ENCODE measurements at places on chromosomes 12 and 14.

- peak; percentile 33 for DNase-seq
Observed at GRCh38 chr12:32390572-32391219, 8.7 kb upstream of the FGD4 start.

DNA sequence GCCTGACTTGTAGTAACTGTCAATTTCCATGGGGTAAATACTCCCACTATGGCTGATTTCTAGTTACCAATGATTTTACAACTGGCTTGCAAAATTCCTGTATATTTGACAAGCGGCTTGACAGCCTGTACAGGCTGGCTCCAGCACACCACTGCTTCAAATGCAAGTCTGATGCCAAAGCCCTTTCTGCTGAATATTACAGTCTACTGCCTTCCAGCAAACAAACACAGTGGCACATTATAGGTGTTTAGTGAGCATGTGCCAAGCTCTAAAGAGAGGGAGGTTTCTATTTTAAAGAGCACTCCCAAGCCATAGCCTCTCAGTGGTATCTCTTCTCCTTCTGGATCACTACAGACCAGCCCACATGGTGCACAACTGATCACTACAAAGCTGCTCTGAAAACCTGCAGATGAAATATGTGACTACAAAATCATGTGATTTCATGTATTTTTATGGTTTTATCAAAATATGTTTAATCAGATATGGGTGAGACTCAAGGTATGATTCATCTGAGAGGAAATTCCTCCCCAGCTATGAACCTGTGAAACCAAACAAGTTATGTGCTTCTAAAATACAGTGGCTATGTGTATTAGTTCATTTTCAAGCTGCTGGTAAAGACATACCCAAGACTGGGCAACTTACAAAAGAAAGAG is 101.5 kb downstream of the RPAP3 start:
- DNase-seq: no peak

DNA sequence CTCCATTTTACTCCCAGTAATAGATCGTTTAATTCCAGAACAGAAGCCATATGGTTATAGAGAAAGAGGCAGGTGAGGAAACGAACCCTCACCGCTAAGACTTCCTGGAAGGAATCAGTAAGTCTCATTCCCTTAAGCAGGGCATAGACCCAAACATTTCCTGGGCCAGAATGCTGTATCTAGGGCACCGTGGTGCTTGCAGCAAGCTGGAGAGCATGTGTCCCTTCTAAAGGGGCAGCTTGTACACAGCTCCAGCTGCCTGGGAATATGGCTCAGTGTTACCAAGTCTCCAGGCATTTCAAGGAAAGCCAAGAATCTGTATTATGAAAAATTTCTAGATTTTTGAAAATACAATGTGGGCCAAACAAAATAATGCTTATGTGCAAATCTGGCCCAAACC is 73.4 kb downstream of the PPM1H start:
- no peak for DNase-seq

DNA sequence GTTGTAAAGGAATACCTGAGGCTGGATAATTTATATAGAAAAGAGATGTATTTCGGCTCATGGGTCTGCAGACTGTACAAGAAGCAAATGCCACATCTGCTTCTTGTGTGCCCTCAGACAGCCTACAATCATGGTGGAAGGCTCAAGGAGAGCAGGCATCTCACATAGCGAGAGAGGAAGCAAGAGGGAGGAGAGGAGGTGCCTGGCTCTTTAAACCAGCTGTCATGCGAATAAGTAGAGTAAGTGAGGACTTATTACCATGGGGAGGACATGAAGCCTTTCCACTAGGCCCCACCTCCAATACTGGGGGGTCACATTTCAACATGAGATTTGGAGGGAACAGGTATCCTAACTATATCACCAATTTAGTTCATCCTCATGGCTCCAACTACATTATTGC is 118.7 kb downstream of the ACSS3 start:
- DNase-seq: no peak

DNA sequence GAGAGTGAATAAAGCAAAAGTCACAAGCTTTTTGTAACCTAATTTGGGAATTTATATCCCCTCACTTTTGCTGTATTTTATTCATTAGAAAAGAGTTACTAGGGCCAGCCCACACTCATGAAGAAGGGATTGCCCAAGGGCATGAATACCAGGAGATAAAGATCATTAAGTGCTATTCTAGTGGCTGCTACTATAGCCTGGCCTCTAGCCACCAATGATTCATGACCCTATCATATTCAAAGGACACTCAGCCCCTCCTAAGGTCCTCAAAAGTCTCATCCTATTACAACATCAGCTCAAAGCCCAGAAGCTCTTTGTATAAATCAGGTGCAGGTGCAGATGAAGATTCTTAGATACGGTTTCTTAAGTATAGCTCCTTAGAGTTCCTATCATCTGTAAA is 518.1 kb downstream of the TRHDE start:
- DNase-seq: no peak

DNA sequence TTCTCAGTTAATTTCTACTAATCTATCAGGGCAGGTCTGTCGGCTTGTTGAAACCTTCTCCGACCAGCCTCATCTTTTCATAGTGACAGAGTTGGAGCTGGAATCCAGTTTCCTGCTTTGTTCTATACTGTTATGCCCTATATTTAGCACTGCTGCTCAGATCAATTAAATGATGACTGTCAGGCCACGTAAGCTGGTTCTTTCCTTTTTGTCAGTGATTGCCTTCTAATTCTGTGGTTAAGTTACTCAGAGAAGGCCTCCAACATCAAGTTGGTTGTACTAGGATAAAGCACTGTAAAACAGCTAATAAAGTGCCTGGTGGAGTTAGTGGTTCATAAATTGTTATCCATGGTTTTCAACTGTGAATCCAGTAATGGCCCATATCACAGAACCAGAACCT is 22.6 kb downstream of the DERA start:
- DNase-seq: no peak

DNA sequence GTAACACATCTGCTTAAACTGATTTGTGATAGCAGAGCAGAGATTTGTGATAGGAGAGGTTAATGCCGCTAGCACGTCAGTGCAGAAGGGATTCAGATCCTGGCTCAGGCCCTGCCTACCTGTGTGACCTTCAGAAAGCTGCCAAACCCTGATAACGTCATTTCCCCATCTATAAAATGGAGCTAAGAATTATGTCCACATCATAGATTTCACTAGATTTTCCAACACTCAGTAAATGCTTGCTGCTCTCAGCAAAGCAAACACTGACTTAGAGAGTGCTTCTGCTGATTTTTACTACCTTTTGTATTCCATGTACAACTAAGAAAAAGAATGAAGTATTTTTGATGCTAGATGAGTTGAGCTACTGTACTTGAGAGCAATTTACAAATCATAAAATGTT is 261.4 kb downstream of the ITPR2 start:
- no peak for DNase-seq

DNA sequence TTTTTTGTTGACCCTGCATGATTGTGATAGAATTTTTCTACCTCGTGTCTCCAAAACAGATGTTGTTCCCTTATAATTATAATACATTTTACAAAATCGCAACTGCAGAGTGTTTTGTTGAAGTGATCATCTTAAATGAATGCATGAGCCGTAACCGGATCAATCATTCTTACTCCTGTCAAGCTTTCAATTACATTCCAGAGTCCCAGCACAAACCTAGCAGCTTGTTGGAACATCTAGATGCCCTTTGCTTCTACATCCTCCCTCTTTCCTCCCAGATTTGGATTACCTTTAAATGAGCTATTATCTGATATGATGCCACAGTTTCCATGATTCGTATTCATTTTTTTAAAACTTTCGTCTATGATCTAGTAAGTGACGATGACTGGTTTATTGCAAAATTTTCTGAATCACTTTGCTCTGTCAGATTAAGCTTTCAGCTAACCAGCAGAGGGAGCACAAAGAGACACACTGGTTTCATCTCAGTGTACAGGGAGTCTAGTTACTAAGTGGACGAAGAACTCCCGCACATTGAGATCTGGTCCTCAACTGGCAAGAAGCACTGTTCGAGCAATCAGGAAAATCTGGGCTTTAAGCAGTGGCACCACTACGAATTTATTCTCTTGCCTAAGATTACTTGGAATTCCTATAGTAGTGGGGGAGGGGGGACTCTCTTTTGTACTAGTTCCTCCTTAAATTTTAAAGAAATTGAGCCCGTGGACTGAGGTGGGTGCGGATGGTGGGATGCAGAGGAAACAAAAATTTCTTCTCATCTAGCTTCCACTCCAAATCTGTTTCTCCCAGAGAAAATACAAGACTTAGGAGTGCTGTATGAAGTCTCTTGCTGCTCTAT is 40.9 kb downstream of the TSHR start:
- peak; percentile 92 for DNase-seq

- no peak for DNase-seq
Observed at GRCh38 chr12:126572170-126572569, 1506.9 kb downstream of the AACS start.

- peak; percentile 84 for DNase-seq
Observed at GRCh38 chr12:42129595-42130204, 15.0 kb downstream of the GXYLT1 start.
